ENCODE measurements at places on chromosomes 16 and 17.

DNA sequence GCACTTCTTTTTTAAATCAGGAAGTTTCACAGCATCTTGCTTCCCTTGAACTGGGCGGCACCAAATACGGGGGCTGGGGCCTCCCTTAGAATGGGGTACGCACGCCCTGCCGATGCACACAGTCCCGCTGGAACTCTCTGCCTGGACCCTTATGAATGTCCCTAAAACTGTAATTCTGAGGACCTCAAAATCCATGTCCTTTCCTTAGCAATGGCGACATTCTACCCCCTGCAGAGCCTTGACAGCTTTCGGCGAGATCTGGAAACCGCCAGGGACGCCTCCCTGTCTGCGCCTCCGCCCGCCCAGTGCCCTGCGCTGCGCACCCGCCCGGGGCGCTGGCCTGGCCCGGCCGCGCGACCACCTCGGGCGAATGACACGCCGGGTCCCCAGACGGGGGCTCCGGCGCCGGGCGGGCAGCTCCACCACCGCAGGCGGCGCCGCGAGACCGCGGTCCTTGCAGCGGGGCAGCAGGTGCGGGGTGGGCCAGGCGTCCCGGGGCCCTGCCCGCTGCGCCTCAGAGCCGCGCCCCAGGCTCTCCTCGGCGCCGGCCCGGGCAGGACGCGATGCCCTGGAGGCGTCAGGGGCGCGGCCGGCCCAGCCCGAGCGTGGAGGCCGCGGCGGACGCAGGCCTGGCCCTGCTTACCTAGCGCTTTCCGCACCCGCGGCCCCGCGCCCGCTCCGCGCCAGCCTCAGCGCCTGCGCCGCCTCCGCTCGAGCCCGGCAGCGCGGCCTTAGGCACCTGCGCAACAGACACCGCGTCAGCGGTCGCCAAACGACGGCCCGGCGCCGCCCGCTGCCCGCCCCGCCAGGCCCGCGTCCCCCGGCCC is 548 bp downstream of the HAGH start:
- peak; percentile 91 for DNase-seq

DNA sequence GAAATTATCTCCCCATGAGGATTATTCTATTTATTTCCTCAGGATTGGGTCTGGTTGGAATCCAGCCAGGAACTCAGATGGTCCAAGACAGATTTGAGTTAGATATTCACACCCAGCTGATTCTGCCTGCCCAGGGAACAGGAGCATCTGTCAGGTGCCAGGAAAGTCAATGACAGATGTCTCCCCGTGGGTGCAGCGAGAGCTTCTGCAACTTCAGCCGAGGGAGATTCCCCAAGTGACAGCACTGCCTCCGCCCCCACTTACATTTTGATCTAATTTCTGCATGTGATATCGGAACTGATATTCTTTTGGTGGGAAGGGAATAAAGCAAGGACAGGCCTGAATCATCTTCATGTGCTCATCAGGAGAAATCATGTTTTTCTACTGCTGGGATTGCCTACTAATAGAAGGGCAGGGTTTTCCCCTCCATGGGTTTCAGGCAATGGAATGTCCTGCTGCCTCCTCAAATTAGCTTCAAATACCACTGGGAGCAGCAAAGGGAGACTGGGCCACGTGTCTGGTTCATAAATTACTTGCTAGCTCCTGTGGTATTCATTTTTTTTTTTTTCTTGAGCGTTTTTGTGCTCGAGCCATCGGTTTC is 15.7 kb upstream of the DHX8 start:
- DNase-seq = peak; percentile 16

GRCh38 chr16:67391424-67392300 is 1.6 kb downstream of the TPPP3 start:
- no peak for DNase-seq

DNA sequence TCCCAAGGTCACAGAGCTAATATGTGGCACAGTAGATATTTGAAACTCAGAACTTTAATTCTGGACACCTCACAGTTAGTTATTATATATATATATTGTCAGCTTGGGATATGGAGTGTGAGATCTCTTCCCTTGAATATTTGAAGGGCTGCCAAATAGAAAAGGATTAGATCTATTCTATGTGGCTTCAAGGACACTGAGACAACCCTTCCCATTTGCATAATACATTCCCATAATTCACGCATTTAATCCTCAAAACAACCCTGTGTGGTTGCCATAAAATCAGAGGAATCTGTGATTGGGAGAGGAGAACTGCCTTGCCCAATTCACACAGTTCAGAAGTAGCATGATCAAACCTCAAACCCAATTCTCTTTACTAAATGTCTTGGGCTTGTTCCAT is 365.8 kb upstream of the DYNLRB2 start:
- DNase-seq = no peak

GRCh38 chr16:13437413-13437795 is 482.6 kb upstream of the ERCC4 start:
- no peak for DNase-seq

DNA sequence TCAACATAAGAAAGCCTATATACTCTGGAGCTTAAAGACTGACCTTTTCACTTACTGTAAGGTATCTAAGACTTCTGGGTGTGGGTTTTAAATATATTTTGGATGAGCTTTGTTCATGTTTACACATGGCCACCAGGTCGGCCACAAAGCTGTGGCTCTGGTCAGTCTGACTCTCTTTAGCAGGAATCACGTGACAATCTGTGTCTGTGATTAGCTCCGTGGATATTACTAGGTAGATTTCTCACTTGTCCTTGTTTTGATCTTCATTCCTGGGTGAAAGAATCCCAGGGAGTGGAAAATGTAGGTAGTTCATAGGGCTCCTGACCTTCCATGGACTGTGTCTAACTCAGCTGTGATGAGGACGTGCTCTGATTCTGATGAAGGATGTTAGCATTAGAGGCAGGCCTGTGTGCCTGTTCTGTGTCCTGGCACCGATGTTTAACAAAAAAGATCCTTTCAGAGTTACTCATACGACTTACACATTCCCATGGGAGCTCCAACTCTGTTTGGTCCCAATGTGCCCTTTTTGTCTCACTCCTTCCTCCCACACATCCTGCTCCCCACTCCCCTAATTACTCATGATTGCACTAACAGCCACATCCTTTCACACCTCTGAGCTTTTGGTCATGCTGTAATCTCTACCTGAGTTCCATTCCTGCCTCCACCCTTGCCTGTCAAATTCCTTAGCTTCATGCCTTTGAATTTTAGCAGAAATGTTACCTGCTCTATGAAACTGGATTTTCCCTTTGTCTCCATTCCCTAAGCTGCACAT is 425.1 kb downstream of the MAF start:
- no peak for DNase-seq

- no peak for DNase-seq
These were observed 38.5 kb downstream of the VPS53 start for GRCh38 chr17:676060-676700.

- DNase-seq = no peak
These were observed 104.6 kb downstream of the SPAG9 start for GRCh38 chr17:51016099-51016498.

- no peak for DNase-seq
These were observed 180.4 kb downstream of the IRF8 start for GRCh38 chr16:86079255-86079885.
